ENCODE measurements at places on chromosomes 1 and 21.
A peak's percentile ranks its signal among the peaks of the same experiment; 100 is the strongest.

GRCh38 chr1:235557495-235557894 is 53.2 kb upstream of the B3GALNT2 start:
- DNase-seq = no peak

DNA sequence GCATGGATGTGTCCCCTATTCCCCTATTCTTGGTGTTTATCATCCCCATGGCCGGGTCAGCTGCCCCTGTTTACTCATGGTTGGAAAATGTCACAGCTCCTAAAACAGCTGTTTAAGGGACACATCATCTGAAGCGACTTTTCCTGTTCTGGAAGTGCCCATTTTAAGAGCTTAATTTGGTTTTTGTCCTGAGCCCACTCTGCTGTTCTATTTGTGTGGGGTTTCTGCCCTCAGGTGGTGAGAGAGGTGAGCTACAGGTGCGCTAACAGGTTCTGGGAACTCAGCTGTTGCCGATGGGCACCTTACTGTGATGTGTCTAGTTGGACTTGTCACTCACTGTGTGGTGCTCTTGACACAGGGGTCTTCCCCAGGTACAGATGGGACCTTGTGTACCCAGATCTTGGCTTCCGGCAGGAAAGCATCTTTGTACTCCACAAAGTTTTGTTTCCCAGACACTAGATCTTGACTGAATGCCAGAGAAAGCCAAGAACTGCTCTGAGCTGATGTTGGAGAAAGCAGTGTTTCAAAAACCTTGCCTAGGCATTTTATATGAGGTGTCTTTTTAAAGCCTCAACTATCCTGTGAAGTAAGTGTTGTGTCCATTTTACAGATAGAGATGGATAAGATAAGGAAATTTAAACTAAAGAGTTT is 59.0 kb upstream of the CD1D start:
- DNase-seq = no peak

DNA sequence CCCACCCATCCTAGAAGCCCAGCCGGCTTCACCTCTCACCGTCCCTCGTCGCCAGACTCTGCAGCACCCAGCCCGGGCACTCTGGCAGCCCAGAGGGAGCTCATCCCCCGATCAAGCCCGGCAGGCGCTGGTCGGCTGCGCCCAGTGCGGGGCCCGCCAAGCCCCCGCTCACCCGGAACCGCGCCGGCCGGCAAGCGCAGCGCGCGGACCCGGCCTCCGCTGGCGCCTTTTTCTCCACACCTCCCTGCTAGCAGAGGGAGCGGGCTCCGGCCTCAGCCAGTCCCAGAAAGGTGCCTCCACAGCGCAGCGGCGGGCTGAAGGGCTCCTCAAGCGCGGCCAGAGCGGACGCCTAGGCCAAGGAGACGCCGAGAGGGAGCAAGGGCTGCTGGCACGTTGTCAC is 2023.3 kb downstream of the NCAM2 start:
- DNase-seq = no peak

DNA sequence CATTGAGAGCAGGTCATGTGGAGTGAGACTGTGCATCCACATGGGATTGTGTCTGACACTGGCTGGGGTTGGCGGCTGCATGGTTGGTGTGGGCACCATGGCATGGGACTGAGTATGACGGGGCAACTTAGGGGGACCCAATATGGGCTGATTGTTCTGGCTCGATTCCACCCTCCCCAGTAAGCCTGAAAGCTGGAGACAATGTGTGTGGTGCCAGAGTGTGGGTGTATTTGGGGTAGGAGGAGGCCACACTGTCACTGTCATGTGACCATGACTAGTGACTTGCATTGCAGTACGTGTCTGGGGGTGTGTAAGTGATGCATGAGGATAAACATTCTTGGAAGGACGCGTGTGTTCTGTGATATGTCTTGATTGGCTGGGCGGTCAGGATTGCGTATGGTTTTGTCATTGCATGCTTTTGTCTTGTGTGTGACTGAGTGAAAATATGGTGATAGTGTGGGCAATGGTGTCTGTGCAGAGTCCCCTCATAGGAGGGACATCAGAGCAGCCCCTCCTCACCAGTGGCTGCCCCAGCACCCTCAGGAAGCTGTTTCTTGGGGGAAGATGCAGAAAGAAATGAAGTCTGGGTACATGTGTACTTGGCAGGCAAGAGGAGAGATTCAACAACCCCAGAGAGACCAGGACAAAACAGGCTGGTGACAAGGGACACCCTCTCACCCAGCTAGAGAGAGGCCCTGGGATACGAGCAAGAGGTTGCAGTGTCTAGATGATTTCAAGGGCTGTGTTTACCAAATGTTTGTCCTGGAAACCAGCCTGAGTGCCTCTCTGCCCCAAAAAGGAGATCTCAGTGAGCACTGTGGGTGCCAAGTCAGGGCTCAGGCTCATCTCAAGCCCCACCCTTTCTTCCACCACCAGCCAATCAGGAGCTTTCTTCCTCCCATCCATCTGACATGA is 36.3 kb downstream of the SDC3 start:
- DNase-seq = no peak

GRCh38 chr1:1181938-1182410 is 8.3 kb downstream of the TTLL10 start:
- DNase-seq = no peak

GRCh38 chr1:232428786-232429530 is 201.0 kb downstream of the SIPA1L2 start:
- no peak for DNase-seq

GRCh38 chr21:46634966-46635323 is 529 bp upstream of the PRMT2 start:
- peak; percentile 55 for DNase-seq

DNA sequence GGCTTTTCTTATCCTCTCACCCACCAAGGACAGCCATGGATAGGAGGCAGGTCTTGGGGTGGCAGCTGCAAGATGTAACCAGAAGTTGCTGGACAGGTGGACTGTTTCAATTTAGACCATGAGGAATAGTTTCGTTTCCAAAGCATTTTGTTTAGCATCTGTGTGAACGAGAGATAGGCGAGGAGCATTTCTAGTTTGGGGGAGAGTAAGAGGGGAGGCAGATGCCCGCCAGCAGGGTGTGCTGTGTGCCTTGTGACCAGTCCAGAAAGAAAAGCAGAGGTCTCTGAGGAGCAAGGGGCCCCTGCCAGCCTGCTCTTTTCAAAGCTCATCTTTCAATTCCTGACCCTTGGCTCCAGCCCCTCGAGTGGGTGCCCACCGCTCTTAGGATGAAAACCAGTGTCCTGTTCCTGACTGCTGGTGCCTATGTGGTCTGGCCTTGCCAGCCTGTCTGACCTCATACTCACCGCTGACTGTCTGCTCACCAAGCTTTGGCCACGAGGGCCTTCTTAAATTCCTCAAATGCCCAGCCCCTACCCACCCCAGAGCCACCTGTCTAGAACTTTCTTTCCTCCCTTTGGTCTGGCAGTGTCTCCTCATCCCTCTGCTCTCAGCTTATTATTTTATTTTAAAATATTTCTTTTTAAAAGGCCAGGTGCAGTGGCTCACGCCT is 8.5 kb downstream of the SERINC2 start:
- DNase-seq = no peak

DNA sequence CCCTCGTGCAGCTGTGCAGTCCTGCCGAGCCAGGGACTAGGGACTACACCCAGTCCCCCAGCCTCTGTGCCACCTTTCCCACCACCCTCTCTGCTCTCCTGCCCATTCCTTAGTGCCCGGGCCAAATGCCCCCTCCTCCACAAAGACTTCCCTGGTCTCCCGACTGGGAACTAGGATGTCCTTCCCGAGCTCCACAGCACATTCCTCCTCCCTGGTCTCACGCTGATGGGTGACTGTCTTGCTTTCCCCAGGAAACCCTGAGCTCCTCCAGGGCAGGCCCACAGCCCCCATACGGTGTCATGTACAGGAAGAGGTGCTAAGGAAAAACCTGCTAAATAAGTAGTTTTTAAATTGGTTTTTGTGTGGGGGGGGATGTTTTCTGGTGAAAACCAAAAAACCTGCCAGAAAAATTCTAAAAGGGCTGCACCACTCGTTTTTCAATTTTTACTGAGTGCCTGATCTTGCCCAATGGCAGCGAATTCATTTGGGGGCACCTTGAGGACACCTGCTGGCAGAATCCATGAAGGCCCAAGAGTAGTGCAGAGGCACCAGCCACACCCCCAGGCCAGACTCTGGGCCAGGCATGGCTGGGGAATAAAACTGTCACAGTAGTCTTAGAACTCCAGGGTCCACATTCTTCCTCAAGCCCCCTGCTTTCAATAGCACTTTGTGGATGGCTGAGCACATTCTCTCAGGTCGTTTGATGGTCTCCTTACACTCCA is 50.4 kb downstream of the GLIS1 start:
- DNase-seq = no peak

GRCh38 chr1:951364-951763 is 7.7 kb downstream of the NOC2L start:
- no peak for DNase-seq

GRCh38 chr1:40662151-40662550 is 3.3 kb downstream of the RIMS3 start:
- no peak for DNase-seq

GRCh38 chr1:68291688-68292384 is 59.5 kb upstream of the WLS start:
- DNase-seq = no peak

DNA sequence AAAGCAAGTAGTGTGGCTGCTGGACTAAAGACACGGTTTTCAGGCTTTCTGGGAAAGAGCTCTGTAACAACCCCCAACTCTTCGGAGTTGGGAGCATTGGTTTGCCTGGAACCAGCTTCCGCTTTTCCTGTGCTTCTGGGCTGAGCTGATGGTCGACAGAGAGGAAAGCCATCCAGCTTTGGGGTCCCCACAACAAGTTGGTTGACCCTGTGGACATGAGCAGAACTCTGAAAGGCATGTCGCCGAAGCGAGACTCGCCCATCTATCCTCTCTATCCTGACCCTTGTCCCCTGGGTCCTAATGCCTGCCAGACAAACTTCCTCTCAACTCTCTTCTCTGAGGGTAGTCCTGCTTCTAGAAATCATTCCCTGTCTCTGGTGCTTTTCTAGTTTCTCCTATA is 31.9 kb upstream of the FCGR2A start:
- no peak for DNase-seq

DNA sequence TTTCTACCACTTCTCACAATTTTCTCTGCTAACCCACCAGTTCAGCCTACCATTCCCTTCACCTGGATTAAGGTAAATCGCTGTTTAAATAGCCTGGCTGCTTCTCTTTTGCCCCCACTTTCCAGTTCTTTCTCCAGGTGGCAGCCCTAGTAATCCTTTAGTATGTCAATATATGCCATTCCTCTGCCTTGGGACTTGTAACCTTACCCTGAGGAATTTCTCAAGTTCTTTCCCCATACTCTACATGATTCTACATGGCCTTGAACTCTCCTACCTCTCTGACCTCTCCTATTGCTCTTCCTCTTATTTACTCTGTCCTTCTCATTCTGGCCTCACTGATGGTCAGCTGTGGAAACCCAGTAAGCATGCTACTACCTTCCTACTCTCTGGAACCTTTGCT is 546.0 kb downstream of the PLA2G4A start:
- no peak for DNase-seq

- DNase-seq = no peak
These were observed 53.4 kb upstream of the PTGFRN start for GRCh38 chr1:116856312-116856711.

DNA sequence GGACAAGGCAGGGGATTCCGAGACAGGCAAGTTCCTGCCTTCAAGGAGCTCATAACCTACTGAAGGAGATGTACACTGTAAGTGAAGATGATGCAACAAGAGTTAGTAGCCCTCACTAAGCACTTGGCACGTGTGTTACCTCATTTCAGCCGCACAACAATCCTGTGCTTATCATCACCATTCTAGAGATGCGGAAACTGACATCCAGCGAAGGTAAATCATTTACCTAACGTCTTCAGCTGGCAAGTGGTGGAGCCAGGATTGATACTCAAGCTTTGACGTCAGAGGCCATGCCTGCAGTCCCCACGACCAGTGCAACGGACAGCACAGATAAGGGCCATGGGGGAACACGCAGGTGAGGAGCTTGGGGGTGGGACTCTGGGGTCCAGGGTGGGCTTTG is 2.9 kb upstream of the UBXN10 start:
- no peak for DNase-seq

DNA sequence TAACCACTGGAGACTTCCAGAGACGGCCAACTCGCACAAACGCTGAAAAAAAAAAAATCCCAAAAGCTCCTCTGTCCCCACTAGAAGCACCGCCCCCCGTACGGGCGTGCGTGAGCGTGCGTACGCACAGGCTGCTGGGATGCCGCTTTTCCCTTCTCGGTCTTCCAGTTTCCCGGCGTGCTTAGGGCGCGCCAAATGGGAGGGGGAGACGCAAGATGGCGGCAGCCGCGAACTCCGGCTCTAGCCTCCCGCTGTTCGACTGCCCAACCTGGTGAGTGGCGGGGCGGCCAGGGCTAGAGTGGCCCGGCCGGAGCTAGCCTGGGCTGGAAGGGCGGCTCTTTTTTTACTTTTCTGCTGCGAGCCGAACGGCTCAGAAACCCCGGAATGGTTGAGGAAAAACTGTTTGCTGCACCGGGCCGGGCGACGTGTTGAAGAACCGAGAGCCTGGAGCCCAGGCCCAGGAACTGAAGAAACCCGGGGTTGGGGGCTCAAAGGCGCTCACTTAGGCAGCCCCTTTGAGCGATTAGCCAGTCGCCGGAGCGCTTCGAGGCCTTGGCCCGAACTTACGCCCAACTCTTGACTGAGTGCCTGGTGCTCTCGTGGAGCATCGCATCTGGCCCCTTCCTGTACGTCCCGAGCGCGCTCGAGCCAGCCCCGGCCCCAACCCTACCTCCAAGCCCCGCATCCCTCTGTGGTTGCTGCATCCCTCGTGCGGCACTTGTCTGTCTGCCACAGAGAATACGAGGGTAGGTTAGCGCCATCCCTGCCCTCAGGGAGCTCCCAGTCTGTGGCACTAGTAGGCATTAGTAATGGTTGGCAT is at the start of gene PPP1R8:
Gene PPP1R8 (plus strand): TSS at position 162 of the 820 bp plus-strand sequence. CDS start 54 bp downstream, at position 216.
- peak; percentile 94 for DNase-seq

DNA sequence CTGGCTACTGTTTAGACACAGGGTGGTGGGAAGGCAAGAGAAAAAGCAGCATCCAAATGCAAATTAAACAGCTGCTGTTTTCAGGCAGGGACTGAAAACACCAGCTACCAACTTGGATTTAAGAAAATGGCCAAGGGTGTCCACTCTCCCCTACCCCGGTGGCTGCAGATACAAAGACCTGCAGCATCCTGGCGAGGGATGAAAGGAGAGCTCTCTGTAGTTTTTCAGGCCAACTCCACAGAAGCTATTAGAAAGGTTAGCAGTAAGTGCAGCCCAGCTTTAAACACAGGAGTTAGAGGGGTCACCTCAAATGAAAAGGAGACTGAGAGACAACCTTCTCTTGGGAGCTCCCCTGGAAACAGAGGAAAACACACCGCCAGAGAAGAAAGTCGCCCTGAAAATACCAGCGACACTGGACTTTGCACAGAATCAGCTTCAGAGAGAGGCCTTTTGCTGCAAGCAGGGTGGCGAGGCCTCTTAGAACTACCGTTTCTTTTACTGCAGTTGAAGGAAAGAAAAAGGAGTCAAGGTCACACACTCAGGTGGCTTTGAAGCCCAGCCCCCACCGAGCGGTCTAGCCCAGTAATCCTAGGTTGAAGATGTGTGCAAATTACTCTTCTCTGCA is 74.4 kb upstream of the TIAM1 start:
- DNase-seq = no peak

DNA sequence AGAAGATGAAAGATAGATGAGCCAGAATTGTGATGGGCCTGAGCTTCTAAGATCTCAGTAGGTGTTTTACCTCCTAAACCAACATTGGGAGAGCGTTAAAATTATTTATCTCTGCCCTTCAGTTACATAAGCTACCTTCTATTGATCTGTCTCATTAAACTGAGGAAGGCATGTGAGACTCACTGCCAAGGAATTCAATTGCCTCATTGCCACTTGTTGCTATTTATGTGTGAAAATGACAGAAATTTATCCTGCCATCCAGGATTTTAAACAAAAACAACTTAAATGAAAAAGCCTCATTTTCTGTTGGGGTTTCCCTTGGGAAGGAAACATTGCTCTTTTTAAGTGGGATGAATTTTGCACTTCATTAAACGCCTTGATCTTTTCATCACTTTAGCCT is 78.7 kb upstream of the RUNX1 start:
- no peak for DNase-seq

All from cerebellum (tissue), 4 donors.